ENCODE measurements at places on chromosomes 13 and 19.

GRCh38 chr19:2446381-2446780 lies 10.4 kb downstream of the LMNB2 start:
- DNase-seq: no peak

DNA sequence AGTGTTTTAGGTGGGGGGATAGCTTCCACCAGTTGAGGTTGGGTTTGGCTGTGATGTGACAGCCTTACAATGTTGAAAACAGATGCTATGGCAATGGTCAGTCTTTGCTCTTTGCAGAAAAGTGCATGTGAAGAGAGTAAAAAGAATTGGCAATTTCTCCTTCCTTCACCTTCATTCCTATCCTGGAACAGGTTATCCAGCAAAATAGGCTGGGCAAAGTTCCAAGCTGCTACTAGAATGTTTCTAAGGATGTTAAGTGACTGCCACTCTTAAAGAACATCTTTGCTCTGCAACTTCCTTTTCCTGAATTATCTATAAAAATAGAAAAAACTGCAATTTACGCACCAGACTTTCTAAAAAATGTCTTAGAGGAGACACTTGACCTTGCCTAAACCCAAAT lies 50.1 kb upstream of the MYCBP2 start:
- DNase-seq: no peak

- no peak for DNase-seq
Measured at GRCh38 chr13:39870197-39870747, 214.8 kb downstream of the COG6 start.

DNA sequence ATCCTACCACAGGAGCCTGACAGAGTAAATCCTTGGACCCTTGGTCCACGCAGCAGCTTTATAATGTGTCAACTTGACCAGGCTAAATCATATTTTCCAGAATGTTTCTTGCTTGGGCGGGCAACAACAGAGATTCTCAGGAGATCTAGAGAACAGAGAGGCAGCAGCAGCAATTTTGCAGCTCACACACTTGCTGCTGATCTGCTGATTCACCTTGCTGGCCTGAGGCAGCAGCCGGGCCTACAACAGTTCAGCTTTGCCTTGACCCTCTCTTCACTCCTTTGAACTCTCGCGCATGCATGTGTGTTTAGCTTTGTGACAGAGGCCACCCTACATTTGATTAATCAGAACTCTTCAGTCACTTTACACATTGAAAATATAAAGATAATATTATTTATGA lies 159.3 kb downstream of the UGGT2 start:
- no peak for DNase-seq

DNA sequence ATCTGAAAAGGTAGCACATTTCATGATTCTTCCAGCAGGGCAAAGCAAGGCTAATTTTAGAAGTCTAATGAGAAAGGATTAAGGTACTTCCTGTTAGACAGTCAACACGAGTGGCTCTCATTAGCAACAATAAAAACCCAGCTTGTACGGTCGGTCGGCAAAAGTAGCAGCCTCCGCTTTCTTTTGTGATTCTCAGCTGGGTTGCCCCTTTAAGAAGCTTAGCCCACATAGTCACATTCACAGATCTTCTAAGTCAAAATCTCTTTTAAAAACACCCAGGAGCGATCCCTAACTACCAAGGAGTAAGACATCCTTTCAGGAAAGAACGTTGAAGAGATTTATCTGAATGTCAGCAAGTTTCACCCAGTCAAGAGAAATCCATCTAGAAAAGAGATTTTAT lies 684.8 kb downstream of the DIAPH3 start:
- no peak for DNase-seq

GRCh38 chr19:28012361-28012760 lies 1200.6 kb downstream of the UQCRFS1 start:
- DNase-seq: no peak
